ENCODE measurements at places on chromosomes 5 and 9.
A peak's percentile ranks its signal among the peaks of the same experiment; 100 is the strongest.

DNA sequence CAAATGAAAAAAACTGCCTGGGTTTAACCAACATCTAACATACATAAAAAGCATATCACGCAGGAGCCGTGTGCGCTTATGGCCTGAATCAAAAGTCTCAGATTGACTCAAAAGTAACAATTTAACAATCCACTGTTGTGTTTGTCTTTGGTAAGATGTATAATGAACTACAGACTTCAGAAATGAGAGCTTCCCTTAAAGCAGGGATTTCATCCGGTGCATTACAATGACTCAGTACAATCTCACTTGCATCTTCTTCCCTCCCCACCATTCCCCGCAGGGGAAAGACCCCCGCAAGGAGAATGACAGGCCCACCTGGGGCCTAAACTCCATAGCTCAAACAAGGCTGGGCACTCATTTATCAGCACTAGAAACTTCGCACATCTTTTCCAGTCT, 1.4 kb downstream of the ZFR start:
- peak; percentile 10 for DNase-seq

GRCh38 chr5:8897316-8897715, 648.6 kb downstream of the SEMA5A start:
- no peak for DNase-seq

DNA sequence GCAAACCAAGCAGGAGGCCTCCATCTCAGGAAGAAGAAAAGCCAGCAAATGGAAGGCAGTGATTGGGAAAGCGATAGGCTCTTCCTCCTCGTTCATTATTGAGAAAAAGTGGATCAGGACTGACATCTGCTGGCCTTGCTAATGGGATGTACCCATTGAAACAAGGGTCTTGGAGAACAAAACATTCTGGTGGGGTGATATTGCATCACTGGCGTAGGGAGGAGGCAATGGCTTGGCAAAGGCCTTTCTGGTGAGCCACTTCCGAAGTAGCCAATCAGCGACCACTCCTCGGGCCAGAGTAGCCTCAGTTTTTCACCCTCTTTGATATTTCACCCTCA, 86.7 kb upstream of the NFIB start:
- no peak for DNase-seq

DNA sequence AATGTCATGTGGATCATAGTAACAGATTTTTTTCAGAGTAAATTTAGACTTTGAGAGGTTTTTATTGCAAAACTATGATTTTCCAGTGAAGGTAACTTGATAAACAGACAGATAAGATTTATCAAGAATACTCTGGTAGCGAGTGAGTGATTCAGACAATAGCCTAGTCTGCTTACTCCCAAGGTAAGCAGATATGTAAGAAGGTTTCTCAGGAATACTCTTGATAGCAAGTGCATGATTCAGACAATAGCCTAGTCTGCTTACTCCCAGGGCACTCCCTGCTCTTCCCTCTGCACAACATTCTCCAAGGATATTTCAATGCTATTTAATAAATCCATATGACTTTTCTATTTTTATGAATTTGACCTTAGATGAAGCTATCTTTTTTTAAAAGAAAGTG, 1881.5 kb downstream of the EFNA5 start:
- DNase-seq = no peak

DNA sequence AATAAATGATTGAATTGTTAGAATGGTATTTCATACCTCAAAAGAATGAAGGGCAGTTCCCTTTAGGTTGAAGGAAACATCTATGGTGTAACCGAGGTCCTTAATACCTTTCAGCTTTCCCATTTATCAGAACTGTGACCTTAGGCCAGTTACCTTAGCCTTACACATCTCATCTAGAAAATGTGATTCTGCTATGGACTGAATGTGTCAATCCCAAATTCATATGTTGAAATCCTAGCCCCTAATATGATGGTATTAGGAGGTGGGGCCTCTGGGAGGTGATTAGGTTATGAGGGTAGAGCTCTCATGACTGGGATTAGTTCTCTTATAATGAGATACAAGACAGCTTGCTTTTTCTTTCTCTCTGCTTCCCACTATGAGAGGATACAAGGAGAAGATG, 441.9 kb downstream of the PLK2 start:
- DNase-seq = no peak

DNA sequence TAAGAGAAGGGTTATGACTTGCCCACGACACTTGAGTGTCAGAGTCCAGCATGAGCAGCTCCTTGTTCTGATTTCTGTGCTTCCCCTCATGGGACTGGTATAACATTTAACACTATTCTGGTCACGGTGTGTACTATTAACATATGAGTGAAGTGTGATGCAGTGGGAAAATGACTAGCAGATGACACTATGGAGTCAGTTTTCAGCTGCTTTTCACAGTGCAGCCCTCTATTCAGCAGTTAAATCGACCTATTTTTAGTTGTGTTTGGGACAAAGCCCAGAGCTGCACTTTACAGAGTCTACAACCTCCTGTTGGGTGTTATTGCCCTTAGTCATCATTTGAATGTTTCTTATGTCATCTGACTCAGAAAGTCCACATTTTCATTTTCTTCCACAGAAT, 59.1 kb downstream of the CHSY3 start:
- peak; percentile 91 for DNase-seq

DNA sequence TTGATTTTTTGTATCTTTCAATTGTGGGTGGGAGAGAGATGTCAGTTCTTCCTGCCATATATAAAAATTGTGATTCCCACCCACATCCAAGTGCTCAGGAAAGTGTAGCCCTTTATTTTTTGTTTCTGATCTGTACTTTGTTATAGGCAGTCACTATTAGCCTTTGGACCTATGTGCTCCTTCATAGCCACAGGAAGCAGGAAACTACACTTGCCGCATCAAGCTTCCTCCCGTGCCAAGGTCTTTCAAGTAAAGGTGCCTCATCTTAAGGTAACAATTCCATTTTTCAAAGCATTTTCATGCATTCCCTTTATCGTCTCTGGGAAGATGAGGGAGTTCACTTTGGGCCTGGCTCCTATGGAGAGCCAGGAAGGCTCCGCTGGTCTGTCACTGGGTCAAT, 339.0 kb downstream of the DIRAS2 start:
- DNase-seq = no peak

DNA sequence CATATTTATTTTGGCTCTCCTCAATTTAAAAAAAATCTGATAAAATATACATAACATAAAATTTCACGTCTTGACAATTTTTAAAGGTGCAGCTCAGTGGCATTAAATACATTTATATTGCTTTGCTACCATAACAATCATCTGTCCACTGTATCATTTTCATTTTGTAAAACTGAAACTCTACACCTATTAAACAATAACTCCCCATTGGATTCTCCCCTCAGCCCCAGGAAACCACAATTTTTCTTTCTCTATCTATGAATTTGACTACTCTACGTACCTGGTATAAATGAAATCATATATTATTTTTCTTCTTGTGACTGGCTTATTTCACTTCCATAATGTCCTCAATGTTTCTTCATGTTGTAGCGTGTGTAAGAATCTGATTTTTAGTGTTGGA, 563.5 kb downstream of the PRR16 start:
- no peak for DNase-seq

Measured in GM04504 (cell line).